Cardiac ventricle fibroblast (primary cell): ENCODE measurements at places on chromosomes 1 and 21. TPM values are rescaled to one million over a fixed set of nuclear protein-coding genes. Genes with fewer than 3 reads are reported as not detected.

The ADORA1 gene
- 8.8 and 11.3 TPM in 2 replicates for total RNA-seq

The LEPR gene
- total RNA-seq, result 21.4 and 24.9 TPM in 2 replicates

The STUM gene
- total RNA-seq, result 0.73 and 0.81 TPM in 2 replicates

The HPCAL4 gene
- 0.15 TPM in 1 of 2 replicates, not detected in the other for total RNA-seq

The SPOCD1 gene
- 18.3 and 23.2 TPM in 2 replicates for total RNA-seq

The RHBG gene
- 0.10 TPM in 1 of 2 replicates, not detected in the other for total RNA-seq

The SLAMF9 gene
- total RNA-seq, result not detected in 2 replicates

The FAM151A gene
- total RNA-seq, result not detected in 2 replicates

The HAO2 gene
- not detected in 2 replicates for total RNA-seq

The CELA3B gene
- not detected in 2 replicates for total RNA-seq

The CD2 gene
- not detected in 2 replicates for total RNA-seq

The KCTD3 gene
- total RNA-seq, result 31.8 and 33.7 TPM in 2 replicates

The CTTNBP2NL gene
- total RNA-seq, result 10.0 and 22.3 TPM in 2 replicates

The SAMD13 gene
- 0.49 and 0.50 TPM in 2 replicates for total RNA-seq

The ICOSLG gene
- total RNA-seq, result 0.87 and 0.93 TPM in 2 replicates

The NR1I3 gene
- not detected in 2 replicates for total RNA-seq

The ASPM gene
- total RNA-seq, result 2.9 and 3.0 TPM in 2 replicates

The AZIN2 gene
- 1.2 and 6.0 TPM in 2 replicates for total RNA-seq

The HSD3B2 gene
- not detected in 2 replicates for total RNA-seq

The TNFSF4 gene
- total RNA-seq, result 0.37 and 2.0 TPM in 2 replicates

The KANK4 gene
- total RNA-seq, result not detected in 2 replicates

The KCNC4 gene
- total RNA-seq, result 4.1 and 4.6 TPM in 2 replicates

The AKR7A3 gene
- 0.73 and 1.00 TPM in 2 replicates for total RNA-seq

The RUSC1 gene
- total RNA-seq, result 24.9 and 29.3 TPM in 2 replicates

The TNFRSF8 gene
- total RNA-seq, result 0.05 and 0.06 TPM in 2 replicates

The DMRTA2 gene
- not detected in 2 replicates for total RNA-seq

The TMCO2 gene
- total RNA-seq, result not detected in 2 replicates

The ANGPTL1 gene
- total RNA-seq, result 34.1 and 47.6 TPM in 2 replicates
